ENCODE measurements at places on chromosomes 1 and 21. TPM values are rescaled to one million over a fixed set of nuclear protein-coding genes. Genes with fewer than 3 reads are reported as not detected.

DNA sequence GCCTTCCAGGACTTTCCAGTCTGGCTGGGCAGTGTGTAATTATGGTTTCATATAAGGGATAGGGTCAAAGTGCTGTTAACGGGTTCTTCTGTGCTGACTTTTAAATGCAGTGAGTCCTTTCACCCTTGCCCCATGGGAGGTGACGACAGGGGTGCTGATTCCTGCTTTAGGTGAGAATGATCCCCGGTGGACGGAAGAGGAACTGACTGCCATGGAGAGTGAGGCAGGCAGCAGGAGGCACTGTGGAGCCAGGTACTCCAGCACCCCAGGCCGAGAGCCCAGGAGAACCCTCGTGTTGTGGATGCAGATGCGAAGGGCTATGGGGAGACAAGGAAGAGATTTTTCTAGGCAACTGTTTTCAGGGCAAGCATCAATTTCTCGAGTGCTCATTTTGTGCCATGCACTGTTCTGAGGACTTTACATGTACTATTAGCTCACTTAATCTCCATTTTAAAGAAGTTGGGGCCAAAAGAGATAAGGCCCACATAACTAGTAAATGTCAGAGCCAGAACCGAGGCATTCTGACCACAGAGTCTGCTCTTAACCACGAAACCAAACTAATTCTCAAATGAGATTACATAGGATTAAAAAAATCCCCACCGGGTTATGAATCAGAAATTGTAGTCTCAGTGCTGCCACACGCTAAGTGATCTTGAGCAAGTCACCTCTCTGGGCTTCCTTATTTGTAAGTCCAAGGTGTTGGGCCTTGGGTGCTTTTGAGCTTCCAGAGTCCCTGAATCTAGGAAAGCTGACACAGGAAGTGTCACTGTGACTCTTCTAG, 28.2 kb downstream of the STPG1 start:
- no peak for DNase-seq

DNA sequence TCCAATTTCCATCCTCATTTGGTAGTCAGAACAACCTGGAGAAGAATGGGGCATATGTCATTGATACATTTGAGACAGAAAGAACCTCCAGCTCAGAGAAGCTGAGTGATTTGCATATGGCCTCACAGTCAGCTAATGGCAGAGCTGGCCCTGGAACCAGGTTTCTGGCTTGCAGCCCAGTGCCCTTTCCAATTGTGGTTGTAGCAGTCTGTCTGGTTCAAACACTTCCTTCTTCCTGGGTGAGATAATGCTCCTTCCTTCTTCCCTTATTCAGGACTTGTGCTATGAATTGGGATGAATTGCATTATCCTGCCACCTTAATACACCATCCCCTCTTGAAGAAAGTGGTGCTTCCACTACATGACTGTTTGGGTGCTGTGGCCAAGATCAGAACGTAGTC, 24.2 kb downstream of the SLC5A9 start:
- no peak for DNase-seq

DNA sequence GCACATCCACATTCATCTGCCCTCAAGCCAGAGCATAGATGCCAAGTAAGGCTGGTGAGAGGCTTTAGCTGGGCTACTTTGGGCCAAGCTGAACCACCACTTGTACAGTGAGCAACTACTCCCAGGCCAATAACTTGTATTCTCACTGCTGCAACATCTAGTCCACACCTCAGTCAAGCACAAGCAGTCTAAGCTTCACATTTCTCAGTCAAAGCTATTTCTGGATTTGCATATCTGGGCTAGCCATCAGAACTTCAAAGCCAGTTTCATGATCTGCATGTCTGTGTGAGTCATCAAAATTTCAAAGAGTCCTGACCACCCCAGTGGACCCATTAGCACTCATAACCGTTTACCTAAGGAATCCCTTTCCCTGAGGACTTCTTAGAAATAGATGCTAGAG, 77.7 kb upstream of the DIRAS3 start:
- no peak for DNase-seq

DNA sequence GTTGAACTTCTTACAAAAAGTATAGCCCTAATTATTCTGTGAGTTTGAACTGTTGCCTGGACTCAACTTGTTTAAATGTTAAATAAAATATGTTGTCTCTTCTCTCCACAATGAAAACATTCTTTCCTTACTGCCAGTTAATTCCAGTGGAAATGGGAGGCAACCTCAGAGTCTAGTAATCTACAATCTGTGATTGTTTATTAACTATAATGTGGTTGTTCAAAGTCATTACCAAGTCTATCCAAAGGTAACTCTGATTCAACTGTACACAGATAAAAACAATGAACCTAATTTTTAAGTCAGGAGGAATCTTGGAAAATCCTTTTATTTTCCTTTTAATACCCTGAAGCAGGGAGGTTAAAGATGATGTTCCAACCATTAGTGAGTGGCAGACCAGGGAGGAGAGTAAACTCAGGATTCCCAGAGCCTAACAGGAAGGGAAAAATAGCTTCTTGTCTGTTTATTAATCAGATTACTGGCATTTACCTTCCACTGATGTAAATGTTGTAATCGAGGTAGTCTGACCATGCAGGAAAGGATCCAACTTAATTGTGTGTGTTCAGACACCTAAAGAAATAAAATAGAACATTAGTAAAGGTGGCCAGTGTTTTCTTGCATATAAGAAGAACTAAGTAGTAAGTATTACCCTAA, 57.1 kb upstream of the TBX15 start:
- no peak for DNase-seq

- DNase-seq, result no peak
Measured at GRCh38 chr1:228175316-228176023, 9.9 kb downstream of the IBA57 start.

The TACSTD2 gene
- total RNA-seq, result 0.15 TPM
